ENCODE measurements at places on chromosomes 1 and 21.

DNA sequence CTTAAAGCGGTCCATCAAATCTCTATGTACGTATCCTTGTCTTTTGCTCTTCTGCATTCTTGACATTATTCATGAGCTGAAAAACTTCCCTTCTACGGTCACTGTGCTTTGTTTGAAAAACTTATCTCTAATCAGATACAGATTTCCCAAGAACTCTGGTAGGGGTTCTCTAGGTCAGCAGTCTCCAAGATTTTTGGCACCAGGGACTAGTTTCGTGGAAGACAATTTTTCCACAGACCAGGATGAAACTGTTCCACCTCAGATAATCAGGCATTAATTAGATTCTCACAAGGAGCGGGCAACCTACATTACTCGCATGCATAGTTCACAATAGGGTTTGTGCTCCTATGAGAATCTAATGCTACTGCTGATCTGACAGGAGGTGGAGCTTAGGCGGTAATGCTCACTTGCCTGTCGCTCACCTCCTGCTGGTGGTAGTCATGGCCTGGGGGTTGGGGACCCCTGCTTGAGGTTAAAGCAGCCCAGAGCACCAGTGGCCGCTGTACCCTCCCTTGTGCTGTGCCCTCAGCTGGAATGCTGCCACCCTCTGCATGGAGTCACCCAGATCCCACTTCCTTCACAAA is 30.8 kb downstream of the AK2 start:
- no peak for DNase-seq

DNA sequence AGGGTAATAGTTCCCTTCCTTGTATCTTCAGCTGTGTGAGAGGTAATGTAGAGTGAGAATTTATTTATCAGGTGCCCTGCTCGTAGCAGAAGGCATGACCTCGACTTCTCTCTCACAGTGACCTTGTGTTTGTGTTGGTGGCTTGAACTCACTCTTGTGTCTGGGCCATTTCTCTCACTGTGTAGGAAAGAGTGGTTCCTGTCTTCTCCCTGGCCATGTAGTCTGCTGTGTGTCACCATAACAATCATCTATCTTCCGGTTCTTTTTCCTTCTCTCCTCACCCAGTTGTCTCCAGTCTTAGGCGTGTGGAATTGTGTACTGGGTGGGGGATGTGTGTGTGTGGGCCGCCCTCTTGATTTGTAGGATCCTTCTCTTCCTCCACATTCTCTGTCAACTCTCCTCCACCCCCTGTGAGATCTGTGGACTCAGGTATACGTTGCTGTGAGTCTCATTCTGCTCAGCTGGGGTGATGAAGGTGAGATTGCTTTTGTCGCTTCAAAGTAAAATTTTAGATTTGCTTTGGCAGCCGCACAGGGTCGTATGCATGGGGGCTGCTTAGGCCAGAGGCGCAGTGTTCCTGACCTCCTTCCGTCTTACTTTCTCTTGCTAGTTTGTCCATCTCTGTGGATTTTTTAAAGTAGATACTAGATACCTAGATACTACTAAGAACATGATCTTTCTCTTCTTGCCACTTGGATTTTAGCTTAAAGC is 31.6 kb downstream of the MAPKAPK2 start:
- DNase-seq, result no peak

- no peak for DNase-seq
These were observed 118.1 kb upstream of the POGK start for GRCh38 chr1:166721145-166721544.

GRCh38 chr1:70277875-70278274 is 56.7 kb downstream of the SRSF11 start:
- no peak for DNase-seq

GRCh38 chr1:12798911-12799310 is 7.7 kb downstream of the PRAMEF1 start:
- DNase-seq, result no peak

DNA sequence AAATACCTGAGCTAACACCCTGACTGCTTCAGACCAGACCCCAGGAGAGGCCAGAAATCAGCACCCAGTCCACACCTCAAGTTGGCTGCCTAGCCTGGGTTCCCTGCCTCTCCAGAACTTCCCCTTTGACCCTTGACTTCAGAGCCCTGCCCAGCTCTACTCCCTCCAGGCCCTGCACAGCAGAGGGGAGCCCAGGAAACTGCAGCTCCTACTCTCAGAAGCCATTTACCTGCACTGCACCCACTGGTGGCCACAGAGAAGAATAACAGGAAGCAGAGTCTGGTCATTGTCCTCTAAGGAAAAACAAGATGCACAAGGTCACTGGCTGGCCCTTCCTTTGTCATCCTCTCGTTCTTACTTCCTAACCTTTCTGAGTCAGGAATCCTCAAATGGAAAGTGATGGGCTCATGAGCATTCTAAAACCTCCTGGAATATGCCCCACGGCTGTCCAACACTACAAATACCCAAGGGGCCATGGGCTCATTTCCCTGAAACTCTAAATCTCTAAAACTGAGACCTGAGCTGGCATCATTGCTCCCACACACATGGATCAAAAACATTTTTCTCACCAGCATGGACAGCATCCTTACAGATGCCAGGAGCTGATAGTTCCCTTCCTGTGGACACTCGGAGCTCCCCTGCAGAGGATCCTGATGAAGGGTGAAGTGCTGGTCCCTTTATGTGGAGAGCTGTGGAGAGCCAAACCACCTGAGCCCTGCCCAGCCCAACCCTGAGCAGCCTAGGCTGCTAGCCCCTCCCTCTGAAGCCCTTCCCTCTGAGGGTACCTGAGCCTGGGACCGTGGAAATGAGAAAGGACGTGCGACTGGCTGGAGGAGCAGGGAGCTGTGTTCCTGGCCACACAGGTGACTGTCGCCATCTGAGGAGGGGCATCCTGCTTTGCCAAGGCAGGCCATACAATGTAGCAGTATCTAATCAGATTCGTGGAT is at the start of gene ITLN2:
ITLN2 (minus strand) TSS at position 652 of the 947 bp plus-strand sequence; CDS start at position 584, 68 bp downstream.
- no peak for DNase-seq

DNA sequence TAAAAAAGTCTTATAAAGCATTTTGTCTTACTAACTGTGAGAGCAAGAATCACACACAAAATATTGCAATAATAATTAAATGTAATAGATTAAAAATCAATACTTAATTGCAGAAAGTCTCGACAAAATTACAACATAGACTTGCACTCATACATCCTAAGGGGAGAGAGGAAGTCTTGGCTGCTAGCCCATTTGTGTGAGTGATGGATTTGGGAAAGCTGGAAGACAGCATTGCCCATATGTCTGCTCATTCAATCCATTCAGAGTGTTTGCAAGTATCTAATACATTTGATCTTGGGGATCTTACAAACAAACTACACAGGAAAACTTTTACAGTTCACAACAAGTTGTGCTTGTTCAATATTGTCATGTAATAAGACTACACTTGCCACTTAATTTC is 140.5 kb downstream of the COL11A1 start:
- DNase-seq, result no peak

DNA sequence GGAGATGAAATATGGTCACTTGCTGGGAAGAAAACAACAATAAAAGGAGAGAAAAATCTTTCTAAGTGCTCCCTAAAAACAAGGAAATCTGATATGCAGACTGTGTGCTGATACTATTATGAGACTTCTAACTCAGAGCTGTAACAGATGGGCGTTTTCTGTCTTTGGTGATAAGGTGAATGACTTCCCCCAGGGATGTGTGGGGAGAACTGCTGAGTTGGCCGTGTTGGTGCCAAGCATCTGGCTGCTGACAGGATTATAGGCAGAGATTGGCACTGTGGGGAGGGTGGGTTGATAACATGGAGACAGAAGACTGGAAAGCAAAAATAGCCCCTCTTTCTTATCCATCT is 438.5 kb upstream of the PLXNA2 start:
- DNase-seq, result no peak

GRCh38 chr1:204733289-204733688 is 47.8 kb upstream of the LRRN2 start:
- no peak for DNase-seq

DNA sequence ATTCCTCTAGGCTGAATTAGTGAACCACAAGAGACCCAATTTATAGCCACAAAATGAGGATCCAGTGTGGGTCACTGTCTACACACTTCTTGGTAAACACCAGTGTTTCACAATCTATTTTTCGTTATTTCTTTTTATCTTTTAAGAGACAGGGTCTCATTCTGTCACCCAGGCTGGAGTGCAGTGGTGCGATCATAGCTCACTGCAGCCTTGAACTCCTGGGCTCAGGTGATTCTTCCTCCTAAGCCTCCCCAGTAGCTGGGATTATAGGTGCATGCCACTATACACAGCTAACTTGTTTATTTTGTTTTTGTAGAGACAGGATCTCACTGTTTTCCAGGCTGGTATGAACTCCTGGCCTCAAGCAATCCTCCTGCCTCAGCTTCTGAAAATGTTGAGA is 29.3 kb upstream of the SLC45A3 start:
- DNase-seq, result no peak

DNA sequence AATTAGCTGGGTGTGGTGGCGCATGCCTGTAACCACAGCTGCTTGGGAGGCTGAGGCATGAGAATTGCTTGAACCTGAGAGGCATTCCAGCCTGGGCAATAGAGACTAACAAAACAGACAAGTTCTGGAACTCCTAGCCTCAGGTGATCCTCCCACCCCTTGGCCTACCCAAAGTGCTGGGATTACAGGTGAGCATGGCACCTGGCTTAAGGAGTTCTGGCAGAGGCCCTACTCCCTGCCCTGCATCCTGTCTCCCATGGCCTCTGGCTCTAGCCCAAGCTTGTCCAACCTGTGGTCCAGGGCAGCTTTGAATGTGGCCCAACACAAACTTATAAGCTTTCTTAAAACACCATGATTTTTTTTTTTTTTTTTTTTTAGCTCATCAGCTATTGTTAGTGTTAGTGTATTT is 20.4 kb downstream of the TOMM20 start:
- DNase-seq, result no peak

DNA sequence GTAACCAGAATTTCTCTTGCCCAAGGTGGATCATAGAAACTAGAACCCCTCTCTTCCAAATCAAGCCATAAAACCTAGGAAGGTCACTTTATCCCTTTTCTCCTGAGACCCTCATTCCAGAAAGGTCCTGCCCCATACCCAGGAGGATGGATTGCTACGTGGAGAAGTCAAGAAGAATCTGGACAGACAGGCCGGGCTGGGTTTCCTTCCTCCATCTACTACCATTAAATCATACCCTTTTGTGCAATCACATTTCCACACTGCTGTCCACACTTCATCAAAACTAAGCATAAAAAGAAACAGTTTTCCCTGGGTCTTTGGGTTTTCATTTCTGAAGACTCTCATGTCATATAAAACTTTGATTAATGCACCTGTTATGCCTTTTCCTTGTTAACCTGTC is 65.4 kb downstream of the C21orf91 start:
- DNase-seq, result no peak

DNA sequence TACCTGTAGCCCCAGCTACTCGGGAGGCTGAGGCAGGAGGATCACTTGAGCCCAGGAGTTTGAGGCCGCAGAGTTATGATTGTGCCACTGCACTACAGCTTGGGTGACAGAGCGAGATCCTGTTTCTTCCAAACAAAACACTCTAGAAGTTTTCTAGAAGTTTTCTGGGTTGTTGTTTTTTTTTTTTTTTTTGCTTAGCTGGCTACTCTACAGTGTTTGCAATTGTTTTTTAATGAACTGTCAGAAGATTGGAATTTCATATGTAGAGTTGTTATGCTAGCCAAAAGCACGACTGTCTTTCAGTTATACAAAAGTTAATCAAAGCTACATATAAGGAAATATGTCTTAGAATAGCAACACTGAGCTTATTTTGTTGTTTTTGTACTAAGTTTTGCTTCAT is 30.9 kb upstream of the NEXN start:
- DNase-seq, result no peak

DNA sequence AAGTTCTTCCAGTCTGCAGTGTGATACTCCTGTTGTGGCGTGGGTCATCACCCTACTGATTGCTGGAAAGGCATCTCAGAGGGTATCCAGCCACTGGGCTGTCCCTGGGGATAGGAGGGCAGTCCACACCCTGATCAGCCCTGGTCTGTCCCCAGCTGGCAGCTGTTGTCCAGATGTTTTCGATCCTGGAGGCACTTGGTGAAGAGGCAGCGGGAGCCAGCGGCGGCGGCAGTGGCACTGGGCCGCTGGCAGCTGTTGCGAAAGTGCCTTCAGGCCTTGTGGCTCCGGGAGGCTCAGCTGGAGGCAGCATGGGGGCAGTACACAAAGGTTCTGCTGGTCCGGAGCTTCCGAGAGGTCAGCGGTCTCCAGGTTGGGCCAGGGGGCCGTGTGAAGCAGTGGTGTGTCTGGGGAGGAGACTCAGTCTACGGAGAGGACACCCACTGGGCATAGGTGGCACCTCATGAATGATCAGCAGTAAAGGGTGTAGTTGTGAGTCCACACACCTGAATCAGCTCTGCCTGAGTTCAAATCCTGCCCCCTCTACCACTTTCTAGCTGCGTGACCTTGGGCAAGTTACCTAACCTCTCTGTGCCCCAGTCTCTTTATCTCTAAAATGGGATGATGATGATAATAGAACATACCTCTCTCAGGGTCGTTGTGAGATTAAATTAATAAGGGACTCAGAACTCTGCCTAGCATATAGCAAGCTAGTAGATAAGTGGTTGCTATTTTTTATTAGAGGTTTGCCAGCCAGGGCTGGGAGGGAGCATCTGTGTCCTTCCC is 6.1 kb downstream of the C1orf167 start:
- DNase-seq, result no peak

GRCh38 chr1:108072212-108072611 is 107.2 kb upstream of the VAV3 start:
- no peak for DNase-seq

DNA sequence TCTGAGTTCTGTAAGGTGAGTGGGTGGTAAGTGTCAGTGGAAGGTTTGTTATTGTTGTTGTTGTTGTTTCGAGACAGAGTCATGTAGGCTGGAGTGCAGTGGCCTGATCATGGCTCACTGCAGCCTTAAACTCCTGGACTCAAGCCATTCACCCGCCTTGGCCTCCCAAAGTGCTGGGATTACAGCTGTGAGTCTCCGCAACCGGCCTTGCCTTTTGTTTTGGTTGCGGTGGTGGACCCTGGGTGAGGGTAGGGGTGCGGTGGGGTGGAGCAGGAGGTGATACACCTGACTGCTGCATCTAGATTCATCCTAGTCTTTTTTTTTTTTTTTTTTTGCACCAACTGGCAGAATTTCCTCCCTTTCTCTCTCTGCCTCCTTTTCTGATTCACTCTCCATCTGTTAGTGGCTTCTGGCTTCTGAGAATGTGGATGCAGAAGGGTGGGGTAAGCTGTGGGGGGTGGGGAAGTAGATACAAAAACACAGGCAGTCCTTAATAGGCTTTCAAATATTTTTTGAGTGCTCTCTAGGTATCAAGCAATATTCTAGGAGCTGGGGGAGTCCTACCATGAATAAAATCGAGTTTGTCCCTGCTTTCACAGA is 4.6 kb upstream of the GMEB1 start:
- DNase-seq, result no peak

DNA sequence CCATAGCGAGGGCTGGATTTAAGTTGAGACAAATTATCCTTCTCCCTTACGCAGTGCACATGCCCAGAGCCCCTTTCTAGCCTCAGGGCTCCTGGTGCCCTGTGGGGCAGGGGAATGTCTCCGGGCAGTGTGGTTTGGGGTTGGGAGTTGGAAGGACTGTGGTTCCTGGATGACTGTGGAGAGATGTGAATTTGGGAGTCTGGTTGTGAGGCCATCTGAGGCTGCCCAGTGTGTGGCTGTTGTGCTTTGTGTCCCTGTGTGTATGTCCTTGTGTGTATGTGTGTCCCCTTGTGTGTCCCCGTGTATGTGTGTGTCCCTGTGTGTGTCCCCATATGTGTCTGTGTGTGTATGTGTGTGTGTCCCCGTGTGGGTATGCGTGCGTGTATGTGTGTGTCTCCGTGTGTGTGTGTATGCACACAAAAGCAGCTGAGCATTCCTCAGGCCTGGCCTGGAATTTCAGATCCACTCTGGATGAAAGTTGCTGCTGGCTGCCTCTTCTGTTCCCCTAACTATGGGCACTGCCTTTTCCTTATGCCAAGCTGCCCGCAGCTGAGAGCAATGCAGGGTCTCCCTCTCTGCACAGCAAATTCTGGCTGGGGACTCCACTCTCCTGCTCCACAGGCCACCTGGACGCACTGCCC is 65.4 kb downstream of the UBIAD1 start:
- DNase-seq, result no peak
